GDM1 (cell line): ENCODE measurements at places on chromosomes 5 and 9.

DNA sequence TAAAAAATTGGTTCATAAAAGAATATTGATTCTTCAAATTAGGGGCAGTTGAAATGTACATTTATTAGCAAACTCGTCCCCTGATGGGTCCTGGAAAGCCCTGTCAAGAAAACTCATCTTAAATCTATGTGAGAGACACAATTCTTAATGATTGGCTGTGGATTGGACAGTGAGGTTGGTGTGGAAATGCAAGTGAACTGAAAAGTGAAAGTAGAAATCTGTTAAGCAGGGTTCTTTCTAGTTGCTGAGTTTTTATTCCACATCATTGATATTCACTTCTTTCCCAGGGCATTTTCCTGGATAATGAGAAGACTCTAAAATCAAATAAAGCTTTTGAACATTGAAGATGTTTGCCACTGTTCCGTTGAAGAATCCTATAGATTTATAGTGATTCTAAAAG is 292.4 kb downstream of the MAST4 start:
- no peak for DNase-seq

DNA sequence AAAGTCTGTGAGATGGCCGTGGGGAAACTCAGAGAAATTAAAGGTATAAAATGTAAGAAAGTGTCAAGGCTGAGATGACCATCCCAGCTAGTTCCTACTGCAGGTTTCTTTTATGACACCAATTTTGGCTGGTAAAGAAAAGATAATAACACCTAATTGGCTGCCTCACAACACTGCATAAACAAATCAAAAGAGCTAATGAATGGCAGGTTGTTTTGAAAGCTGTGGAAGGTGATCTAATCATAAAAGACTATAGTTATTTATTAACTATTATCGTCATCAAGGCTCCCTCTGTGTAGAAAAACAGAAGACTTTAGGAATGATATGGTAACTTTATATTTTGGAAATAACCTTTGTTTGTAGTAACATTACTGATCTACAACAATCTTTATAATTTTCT is 3.5 kb upstream of the SPINK5 start:
- DNase-seq: no peak

GRCh38 chr9:90300611-90301276 is 341.9 kb downstream of the DIRAS2 start:
- DNase-seq: no peak

DNA sequence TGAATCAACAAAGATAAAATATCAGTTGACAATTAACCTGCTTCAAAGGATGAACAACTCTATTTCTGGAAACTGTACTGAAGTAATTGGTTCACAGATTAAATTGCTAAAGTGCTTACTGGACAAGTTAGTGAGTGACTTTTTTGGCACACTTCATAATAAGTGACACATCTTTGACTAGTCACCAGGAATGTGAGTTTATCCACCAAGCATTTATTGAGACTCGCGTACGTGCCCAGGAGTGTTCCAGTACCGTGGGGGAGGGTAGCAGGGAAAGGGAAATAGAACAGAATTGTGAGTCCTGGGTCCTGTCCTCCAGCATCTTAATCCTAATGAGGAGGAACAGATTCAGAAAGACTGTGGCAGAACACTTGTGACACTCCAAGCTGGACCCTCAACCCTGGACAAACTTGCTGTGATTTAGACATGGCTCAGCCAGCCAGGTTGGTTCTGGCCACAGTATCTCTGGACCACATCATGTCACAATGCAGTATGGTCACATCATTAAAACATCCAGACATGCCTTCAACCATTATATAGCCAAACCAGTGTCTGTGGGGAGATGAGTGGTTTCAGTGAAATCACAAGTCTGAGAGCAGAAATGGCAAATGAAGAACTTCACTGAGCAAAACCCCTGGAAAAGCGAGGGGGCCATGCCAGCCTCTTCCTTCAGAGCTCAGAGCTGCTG is 623.1 kb downstream of the BNC2 start:
- DNase-seq: no peak

GRCh38 chr5:62065050-62065449 is 241.0 kb upstream of the KIF2A start:
- no peak for DNase-seq

DNA sequence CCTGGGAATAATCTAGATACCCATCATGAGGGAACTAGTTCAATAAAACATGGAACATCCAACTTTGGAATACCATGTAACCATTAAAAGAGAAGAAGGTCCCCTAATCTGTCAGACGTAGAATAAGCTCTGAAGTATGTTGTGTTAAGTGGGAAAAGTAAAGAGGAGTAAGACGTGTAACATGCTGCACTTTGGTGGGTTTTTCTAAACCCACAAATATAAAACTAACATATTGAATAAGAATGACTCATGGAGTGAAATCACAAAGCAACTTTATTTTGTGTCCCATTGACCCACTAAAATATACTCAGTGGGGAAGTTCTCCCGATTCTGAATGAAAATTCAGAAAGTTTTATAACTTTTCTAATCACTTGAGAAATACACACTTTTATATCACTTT is 67.9 kb upstream of the PIK3R1 start:
- DNase-seq: no peak

DNA sequence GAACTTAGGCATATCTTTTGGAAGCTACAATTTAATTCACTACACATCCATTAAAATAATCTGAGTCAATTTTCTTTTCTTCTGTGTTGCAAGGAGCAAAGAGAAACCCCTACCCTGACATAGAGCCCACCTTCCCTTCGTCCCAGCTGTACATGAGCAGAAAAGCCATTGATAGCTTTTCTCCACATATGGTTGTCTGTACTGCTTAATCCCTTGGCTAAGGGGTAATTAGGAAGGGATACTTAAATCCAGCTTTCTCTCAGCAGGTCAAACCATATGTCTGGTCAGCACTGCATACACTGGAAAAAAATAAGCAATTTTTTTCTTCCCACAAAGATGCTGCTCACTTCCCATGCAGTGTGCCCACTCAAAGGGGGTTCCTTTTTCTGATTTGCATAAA is 94.7 kb upstream of the RAD23B start:
- DNase-seq: no peak

GRCh38 chr5:32707418-32707997 is 3.6 kb upstream of the NPR3 start:
- no peak for DNase-seq

DNA sequence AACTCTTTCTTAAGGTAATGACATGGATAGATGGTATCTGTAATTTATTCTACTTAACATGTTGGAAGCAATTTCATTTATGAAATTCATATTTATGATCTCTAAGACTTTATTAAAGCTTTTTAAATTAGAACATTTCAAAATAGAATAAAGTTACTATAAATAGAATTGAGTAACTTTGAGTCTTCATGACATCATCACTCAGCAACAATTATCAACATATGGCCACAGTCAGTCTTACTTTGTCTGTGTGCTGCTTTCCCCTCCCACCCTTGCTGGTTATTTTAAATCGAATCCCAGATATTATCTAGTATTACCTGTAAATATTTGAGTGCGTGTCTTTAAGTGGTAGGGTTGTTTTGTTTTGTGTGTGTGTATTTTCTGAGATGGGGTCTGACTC is 65.2 kb downstream of the IPO11 start:
- no peak for DNase-seq

- no peak for DNase-seq
Observed at GRCh38 chr5:128764601-128765310, 200.5 kb upstream of the SLC27A6 start.

GRCh38 chr9:127489471-127490115 is 38.3 kb downstream of the LRSAM1 start:
- no peak for DNase-seq

DNA sequence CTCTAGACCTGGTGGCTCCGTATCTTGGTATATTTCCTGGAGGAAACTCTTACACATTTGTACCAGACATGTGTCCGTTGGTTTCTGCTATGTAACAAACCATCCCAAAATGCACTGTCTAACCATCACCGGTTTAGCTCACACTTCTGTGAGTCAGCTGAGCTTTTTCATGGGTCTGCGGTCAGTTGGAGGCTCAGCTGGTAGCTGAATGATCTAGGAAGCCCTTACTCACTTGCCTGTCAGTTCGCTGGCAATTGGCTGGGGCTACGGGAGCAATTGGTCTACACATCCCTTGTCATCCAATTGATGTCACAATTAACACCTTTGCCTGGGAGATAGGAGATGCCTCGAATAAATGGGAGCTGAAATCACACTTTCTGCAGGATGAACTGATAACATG is 11.6 kb upstream of the WHRN start:
- no peak for DNase-seq
